Activated T-helper 1 cell treated with anti-CD3 and anti-CD28 coated beads, Interleukin-12 subunit alpha, Interleukin-12 subunit beta, Interleukin-2, Interleukin-4 antibody, amounts not matched to agents 30 ng/mL and 10 ng/mL and 1 ng/mL, durations not matched to agents 14 hours and 24 hours and 36 hours (primary cell): ENCODE measurements at places on chromosomes 2 and 18.

DNA sequence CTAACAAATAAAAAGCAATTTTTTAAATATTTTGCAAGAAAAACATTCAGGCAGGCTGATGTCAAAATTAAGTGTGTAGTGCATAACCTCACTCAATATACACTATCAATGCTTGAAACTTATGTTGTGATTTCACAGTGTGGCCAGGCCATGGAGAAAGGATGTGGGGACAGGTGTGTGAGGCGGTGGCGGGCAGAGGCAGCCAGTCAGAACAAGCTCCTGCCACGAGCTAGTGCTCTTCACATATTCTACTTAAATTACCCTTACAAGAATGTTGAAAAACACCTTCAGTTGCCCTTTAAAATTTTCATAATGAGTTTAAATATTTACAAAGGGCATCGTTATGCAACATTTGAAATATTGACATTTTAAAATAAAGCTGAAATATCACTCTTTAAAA, 43.2 kb downstream of the CYB5A start:
- no peak for DNase-seq
- H3K27me3 ChIP-seq = no peaks in the 10 kb centered on the region
- H3K4me3 ChIP-seq = no peak overlapping the region
- no peaks in the 10 kb centered on the region for H3K36me3 ChIP-seq
- no peak overlapping the region for H3K27ac ChIP-seq

GRCh38 chr2:239005586-239005985, 157.7 kb downstream of the TWIST2 start:
- no peaks in the 10 kb centered on the region for H3K4me1 ChIP-seq
- H3K27ac ChIP-seq = no peak overlapping the region
- H3K36me3 ChIP-seq = peaks cover 2% of the 10 kb centered on the region

DNA sequence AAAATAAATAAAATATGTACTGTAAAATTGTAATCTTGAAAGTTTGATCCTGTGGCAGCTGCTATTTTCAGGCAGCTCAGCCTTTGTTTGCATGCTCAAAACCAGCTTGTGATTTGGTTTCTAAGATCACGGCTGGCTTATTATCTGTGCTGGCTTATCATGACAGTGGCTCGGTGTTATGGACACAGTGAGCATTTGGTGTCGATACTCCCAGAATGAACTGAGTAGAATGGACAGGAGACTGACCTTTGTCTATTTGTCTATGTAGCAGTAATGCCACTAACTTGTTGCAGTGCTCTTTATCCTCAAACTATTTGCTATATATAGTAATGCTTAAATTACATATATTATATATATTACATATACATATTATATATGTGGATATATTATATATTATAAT, 58.8 kb downstream of the NEDD4L start:
- peaks cover 21% of the 10 kb centered on the region for H3K27me3 ChIP-seq
- no peaks in the 10 kb centered on the region for H3K36me3 ChIP-seq
- H3K4me3 ChIP-seq = no peak overlapping the region
- H3K27ac ChIP-seq = no peak overlapping the region
- DNase-seq = no peak

DNA sequence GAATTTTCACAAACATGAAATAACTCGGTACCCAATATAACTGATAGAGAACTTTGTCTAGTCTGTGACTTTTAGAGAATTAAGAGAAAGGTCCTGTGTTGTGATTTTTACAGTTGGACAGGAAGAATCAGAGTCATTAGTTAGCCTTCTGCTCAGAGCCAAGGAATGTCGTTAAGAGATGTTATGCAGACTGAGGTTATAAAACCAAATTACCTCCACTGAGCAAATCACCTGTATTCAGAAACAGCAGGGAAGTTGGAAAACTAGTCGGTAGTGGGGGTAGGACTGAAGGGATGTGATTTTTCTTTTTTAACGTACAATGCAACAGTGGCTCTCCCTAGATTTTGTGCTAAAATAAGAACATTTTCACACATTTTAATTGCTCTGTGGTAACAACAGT, 18.5 kb downstream of the TANK start:
- no peaks in the 10 kb centered on the region for H3K27me3 ChIP-seq
- no peak for DNase-seq
- peaks cover 75% of the 10 kb centered on the region for H3K36me3 ChIP-seq
- H3K4me3 ChIP-seq = no peak overlapping the region
- no peak overlapping the region for H3K27ac ChIP-seq

DNA sequence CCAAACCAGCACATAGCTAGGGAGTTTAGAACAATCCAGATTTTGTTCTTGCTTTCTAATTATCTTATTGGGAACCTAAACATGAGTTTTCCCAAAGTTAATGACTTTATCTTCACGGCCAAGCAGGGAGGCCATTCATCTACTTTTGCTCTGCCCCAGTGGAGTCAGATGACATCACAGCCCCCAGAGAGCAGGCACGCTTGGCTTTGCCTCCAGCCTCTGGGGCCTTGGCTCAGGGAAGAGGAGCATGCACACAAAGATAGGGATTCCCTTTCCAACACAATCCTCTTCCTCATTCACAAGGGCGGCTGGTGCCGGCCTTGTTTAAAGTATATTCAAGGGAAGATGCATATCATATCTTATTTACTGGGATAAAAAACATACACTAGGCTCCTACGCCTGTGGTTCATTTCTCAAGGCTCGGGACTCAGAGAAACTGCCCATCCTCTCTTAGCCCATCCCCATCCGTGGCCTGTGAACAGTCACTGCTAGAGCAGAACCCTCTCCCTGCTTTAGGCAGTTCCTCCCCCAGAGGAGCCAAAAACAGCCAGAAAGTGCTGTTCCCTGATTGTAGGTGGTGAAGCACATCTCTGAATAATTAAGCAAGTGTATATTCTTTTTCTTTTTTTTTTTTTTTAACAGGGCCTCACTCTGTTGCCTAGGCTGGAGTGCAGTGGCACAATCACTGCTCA, 21.2 kb downstream of the TGFA start:
- H3K4me1 ChIP-seq = peaks cover 6% of the 10 kb centered on the region
- no peak overlapping the region for H3K27ac ChIP-seq
- H3K27me3 ChIP-seq = peaks cover 4% of the 10 kb centered on the region
- no peak overlapping the region for H3K4me3 ChIP-seq
